CD8-positive, alpha-beta memory T cell (primary cell): ENCODE measurements at places on chromosomes 7 and 10.

DNA sequence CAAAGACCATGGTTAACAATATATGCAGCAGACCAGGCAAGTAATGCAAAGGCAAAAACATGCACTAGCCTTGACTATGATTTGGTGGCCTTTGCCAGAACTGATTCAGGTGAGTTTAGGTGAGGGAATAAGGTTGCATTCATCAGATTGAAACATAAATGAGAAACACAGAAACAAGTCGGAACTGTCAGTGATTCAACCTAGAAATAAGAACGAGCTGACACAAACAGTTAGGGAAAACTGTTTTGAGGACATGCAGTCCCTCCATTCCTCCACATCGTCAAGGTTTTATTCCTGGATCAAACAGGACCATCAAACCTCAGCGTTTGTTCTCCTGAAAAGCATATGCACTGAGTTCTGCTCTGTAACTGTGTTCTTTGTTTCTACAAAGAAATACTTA lies 1.8 kb downstream of the ZNF248 start:
- no peak for DNase-seq

GRCh38 chr7:46695051-46695708 lies 774.1 kb upstream of the IGFBP3 start:
- no peak for DNase-seq

DNA sequence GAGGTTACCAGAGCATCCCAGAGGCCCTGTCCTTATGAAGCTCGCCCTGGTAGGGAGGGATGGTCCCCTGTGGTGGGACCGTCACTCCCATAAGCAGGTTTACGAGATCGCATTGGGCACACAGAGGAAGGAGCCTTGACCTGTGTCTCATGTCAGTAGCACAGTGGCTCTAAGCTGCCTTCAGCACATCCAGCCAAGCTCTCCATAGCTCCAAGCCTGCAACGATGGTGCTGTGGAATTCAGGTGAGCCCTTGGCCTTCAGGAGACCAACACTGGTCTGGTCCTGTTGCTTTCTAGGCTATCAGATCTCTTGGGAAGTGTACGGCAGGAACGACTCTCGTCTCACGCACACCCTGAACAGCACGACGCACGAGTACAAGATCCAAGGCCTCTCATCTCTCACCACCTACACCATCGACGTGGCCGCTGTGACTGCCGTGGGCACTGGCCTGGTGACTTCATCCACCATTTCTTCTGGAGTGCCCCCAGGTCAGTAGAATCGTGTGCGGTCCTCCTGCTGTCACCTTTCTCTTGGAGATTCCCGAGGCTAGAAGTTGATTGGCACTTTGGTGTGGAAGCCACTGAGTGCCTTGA lies 605.3 kb upstream of the FOXK1 start:
- DNase-seq, result no peak

DNA sequence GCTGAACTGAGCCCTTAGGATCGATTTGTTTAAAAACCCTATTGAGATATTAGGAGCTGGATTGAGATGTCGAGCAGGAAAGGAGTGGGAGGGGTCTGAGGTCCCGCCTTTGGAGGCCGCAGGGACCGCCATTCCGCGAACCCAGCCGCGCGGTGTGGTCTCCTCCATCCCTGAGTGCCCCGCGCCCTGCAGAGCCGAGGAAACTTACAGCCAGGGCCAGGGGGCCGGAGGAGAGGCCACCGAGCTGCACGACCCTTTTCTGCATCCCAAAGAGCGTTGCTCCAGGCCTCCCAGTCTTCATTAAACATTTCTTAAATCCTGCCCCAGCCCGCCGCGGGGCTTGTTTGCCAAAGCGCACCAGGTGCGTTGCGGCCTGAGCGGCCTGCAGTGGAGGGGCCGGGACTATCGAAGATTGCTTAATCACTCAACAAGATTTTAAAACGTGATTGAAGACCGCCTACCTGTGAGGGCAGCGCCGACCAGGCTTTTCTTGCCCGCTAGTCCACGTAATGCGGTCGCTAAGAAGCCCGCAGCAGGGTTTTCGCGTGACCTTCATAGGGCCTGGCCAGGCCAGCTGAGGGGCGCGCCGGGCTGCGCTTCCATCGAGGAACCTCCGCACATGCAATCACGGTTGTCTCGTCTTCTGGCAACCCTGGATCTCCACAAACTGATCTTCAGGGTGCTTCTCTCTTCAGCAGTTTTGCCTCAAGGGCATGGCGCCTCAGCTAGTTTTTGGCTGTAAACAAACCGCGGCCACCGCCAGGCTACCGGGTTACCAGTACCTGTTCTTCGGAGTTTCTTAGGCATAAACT lies 2.0 kb upstream of the CTBP2 start:
- no peak for DNase-seq

GRCh38 chr10:118799777-118800176 lies 45.0 kb upstream of the CACUL1 start:
- DNase-seq, result no peak

GRCh38 chr7:157271991-157272324 lies 64.8 kb upstream of the DNAJB6 start:
- DNase-seq, result no peak

GRCh38 chr7:38671911-38672905 lies 41.0 kb upstream of the AMPH start:
- DNase-seq, result no peak

- DNase-seq, result no peak
Observed at GRCh38 chr10:98423691-98424120, 8.7 kb upstream of the PYROXD2 start.

DNA sequence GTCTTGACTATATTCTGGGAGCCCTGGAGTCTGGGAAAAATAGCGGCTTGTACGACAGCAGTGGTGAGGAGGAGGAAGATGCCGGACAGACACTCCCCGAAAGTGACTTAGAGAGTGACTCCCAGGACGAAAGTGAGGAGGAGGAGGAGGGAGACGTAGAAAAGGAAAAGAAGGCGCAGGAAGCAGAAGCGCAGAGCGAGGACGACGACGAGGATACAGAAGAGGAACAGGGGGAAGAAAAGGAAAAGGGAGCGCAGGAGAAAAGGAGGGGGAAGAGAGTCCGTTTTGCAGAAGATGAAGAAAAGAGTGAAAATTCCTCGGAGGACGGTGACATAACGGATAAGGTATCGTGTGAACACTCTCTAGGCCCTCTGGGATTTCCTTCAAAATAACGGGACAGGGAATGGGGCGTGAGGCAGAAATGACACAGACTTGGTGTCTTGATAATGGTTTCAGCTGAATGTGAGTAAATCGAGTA lies 908 bp downstream of the NOM1 start:
- DNase-seq, result no peak

GRCh38 chr10:11240641-11241040 lies 223.0 kb downstream of the CELF2 start:
- DNase-seq, result no peak

DNA sequence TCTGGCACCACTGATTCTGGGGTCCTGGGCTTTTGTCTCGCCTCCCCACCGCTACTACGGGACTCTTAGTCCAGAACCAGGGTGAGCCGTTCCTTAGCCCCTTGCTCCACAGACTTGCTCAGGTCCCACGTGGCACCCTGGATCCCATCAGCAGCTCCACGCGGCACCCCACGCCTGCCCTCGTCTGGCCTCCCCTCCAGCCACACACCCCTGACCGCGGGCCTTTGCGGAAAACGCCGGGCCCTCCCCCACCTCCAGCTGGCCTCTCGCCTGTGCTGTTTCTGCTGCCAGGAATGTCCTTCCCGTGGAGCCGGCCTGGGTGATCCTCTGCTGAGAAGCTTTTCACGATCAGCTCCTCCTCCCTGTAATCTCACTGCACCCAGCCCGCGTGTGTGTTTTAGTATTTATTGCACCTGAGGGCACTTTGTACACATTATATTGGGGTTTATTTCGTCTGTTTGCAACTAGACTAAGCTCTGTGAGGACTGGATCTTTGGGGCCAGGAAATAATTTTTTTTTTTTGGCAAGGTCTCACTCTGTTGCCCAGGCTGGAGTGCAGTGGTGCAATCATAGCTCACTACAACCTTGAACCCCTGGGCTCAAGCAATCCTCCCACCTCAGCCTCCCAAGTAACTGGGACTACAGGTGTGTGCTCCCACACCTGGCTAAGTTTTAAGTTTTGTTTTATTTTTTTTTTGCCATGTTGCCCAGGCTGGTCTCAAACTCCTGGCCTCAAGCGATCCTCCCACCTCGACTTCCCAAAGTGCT lies 10.5 kb upstream of the TTYH3 start:
- DNase-seq, result no peak

- no peak for DNase-seq
Observed at GRCh38 chr10:9681655-9682054, 1336.0 kb upstream of the CELF2 start.

DNA sequence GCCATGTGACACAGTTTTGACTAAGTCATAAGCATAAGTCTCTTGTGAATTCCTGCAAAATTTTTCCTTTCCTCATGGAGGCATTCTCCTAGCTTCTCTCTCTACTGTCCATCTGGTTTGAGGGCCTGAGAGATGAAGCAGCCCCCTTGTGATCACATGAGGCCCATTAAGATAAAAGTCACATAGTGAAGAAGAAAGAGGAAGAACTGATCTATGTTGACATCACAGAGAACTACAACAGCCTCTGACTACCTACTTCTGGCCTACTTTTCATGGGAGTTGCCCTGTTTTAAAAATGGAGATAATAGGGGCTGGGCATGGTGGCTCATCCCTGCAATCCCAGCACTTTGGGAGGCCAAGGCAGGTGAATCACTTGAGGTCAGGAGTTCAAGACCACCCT lies 50.4 kb downstream of the TFEC start:
- DNase-seq, result no peak

- no peak for DNase-seq
Observed at GRCh38 chr7:1898628-1899185, 228.6 kb downstream of the ELFN1 start.

DNA sequence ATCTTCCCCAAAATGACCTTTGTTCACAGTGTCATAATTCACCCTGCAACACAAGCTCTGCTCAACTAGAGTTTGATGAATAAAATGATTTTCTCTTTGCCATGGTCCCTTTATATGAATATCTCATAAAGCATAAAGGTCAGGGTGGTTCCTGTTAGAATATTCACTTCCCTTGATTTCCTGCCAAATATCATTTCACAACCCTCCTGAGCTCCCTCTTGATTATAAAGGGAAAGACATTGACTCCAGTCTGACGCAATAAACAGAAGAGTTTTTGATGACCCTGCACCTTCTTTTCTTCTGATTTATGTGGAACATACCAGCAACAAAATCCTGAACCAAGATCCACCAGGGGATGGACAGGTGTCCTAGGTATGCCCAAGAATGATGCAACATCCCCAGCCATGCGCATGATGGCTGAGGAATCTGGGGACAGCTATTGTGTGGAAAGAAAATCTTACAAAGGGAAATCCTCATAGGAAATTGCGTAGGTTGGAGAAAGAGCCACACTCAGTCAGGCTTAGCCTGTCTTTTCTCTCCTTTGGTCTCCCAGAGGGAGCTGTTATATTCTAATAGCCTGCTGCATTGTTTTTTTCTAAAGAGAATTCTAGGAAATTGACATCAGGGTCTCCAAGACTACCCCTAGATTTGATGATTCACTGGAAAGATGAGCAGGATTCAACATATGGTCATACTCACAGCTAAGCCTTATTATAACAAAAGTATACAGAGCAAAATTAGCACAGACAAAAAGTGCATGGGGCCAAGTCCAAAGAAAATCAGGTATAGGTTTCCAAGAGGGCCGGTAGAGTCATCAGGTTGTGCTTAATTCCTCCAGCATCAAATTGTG lies 18.8 kb downstream of the IFIT3 start:
- no peak for DNase-seq

DNA sequence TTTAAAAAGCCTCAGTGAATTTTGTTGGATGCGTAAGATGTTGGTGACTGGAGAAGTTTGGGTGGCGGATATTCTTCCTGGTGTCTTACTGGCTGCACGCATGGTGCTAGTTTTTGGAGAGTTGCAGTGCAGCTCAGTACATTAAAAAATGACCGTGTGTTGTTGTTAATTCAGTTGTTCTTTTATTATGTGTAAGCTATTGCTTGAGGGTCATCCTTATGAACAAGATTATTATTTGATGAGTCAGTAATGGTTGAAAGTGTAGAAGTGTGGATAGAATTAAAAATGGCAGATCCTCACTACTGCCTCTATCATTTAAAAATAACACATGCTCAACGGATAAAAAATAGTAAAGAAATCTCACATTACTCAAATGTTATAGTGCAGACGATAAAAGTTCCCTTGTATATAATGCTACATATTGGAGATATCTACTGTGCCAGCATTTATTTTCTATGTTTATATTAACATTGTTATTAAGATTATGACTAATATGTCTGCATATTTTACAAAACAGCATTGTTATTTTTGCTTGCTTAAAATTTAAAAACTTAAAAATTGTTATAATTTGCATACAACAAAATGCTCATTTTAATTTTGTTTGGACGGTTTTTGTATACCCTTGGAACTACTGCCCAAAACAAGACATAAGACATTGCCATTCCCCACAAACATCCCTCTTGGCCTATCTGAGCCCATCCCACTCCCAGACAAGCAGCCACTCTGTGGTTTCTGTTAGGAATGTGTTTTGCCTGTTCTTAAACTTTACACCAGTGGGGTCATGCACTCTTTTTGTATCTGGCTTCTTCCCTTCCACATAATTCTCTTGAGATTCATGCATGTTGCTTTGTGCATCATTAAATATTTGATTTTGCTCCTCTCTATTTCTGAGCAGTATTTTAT lies 142.0 kb downstream of the DOCK1 start:
- no peak for DNase-seq

GRCh38 chr7:107394831-107395230 lies 75.0 kb upstream of the GPR22 start:
- no peak for DNase-seq

- no peak for DNase-seq
Observed at GRCh38 chr7:158570449-158571170, 17.0 kb downstream of the PTPRN2 start.

DNA sequence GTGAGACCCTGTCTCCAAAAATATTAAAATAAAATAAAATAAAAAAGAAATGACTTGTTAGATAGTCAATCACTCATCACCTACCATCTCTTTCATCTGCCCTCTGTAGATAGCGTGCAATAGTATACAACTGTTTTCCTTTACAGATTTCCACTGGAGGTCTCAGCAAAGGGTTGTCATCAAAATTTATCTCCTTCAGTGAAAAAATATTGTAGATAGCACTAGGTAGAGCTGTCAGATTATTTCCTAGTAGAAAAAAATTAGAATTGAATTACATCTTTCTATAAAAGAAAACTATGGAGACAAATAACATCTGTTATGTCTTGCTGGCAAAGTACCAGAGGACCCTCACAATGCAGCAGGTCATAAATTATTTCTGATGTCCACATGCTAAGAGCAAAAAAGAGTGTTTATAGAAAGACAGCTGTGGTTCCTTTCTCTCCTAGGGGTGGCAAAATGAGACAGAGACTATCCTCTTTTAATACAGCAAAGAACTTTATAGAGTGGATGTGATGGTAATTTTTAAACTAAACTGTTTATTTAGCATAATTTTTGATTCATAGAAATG lies 16.3 kb upstream of the CYP51A1 start:
- no peak for DNase-seq

- no peak for DNase-seq
Observed at GRCh38 chr10:104052431-104052830, 33.2 kb downstream of the COL17A1 start.

DNA sequence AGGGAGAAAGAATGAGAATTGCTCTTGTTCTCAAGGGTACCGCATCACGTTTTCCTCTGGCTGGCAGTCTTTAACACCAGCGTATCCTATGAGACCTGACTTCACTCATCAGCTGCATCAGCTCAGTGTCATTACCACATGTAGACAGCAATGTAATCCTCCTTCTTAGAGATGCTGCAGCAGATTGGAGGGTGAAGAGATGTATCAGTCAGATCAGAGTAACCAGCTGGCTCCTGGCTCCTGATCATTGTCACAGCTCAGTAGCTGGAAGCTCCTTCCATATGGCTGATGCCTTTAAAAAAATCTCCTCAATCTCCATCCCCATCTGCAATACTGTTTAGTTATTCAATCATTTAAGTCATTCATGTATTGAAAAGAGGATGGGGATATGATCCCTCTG lies 39.7 kb upstream of the EPHB6 start:
- DNase-seq, result no peak

GRCh38 chr7:140249036-140249806 lies 72.4 kb upstream of the KDM7A start:
- DNase-seq, result no peak
